B cell (primary cell): ENCODE measurements at places on chromosomes 11 and 22.

GRCh38 chr22:44181033-44181911 lies 547 bp downstream of the PARVG start:
- peaks cover 19% of the 10 kb centered on the region for H3K4me1 ChIP-seq
- H3K4me3 ChIP-seq = peak overlapping the region; percentile 90
- peak overlapping the region; percentile 93 for H3K27ac ChIP-seq
- H3K36me3 ChIP-seq = peaks cover 33% of the 10 kb centered on the region
- H3K27me3 ChIP-seq = no peaks in the 10 kb centered on the region

DNA sequence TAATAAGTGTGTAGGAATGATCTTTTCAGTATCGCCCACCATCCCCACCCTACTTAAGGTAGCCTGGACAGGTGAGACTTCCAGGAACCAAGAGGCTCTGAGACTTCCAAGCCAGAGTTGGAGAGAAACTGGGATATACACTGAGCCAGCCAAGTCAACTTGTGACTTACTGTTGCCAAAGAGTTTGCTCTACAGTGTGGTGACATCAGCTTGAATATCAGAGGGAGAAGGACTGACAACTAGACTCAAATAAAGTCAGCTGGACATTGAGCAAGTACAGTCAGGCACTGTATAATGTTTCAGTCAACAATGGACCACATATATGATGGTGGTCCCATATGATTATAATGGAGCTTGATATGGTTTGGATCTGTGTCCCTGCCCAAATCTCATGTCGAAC lies 1.2 kb upstream of the MMP10 start:
- no peaks in the 10 kb centered on the region for H3K36me3 ChIP-seq
- DNase-seq = no peak
- no peak overlapping the region for H3K27ac ChIP-seq
- no peaks in the 10 kb centered on the region for H3K27me3 ChIP-seq

DNA sequence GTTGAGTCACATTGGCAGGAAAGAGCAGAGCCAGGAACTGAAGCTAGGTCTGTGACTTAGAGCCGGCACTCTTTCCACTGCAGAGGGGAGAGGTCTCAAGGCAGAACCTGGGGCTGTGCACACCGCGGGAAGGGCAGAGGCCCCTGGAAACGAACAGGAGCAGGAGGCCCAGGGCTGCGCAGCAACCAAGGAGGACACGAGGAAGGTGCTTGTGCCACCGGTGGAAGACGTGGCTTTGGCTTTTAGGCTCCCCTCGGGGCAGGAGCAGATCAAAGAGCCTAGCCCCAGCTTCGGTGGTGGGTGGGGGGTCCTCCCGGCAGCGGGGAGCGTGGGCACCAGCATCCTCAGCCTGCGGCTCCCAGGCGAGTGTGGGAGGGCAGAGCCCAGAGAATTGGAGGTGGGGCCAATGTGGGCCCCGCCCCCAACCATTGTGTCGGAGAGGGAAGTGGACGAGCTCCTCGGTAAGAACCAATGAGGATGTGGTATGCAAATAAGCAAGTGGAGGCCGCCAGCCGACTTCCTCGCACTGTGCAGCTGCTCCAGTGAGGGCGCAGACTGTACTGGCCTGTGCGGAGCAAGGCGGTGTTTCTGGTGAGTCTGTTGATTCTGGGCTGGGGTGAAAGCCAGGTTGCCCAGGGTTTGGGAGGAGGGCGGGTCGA lies at the start of gene CCDC116:
Gene CCDC116, plus strand, starts transcription at position 524 of the 659 bp plus-strand sequence. CDS start 422 bp downstream, outside the sequence.
- peak; percentile 54 for DNase-seq
- H3K27me3 ChIP-seq = no peaks in the 10 kb centered on the region
- peaks cover 11% of the 10 kb centered on the region for H3K36me3 ChIP-seq
- no peak within 1 kb of the TSS for H3K27ac ChIP-seq

- no peak overlapping the region for H3K27ac ChIP-seq
- no peaks in the 10 kb centered on the region for H3K36me3 ChIP-seq
- no peak overlapping the region for H3K4me3 ChIP-seq
- no peak for DNase-seq
- H3K27me3 ChIP-seq = no peaks in the 10 kb centered on the region
Measured at GRCh38 chr11:121887569-121887968, 228.4 kb downstream of the BLID start.

GRCh38 chr22:37145180-37146050 lies 4.3 kb downstream of the IL2RB start:
- H3K4me1 ChIP-seq = peaks cover 20% of the 10 kb centered on the region
- H3K27me3 ChIP-seq = no peaks in the 10 kb centered on the region
- no peak overlapping the region for H3K27ac ChIP-seq

- no peak overlapping the region for H3K27ac ChIP-seq
- H3K4me1 ChIP-seq = peaks cover 9% of the 10 kb centered on the region
- DNase-seq = no peak
- no peaks in the 10 kb centered on the region for H3K27me3 ChIP-seq
Measured at GRCh38 chr11:95074792-95075563, 8.3 kb downstream of the SRSF8 start.

GRCh38 chr22:50640857-50641647 lies 13.1 kb upstream of the ARSA start:
- peaks cover 37% of the 10 kb centered on the region for H3K27me3 ChIP-seq
- no peak overlapping the region for H3K4me3 ChIP-seq
- no peak overlapping the region for H3K27ac ChIP-seq
- no peaks in the 10 kb centered on the region for H3K36me3 ChIP-seq
- no peaks in the 10 kb centered on the region for H3K4me1 ChIP-seq

DNA sequence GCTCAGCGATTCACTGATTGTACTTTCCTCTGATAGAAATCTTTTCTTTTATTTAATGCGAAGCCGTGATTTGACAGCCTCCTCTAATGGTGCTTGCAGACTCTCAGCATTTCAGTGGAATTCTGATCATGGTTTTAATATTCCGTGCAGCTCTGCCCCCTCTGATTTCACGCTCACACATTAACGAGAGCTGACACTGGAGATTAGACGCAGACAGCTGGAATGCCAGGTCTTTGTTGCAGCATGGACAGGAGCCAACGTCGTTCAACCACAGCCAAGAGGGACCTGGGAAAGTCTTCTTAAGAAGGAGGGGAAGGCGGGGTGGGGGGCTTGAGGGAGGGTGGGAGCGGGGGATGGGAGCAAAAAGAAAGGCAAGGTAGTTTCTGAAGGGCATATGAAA lies 186.4 kb downstream of the BLID start:
- no peak overlapping the region for H3K27ac ChIP-seq
- no peaks in the 10 kb centered on the region for H3K36me3 ChIP-seq
- no peaks in the 10 kb centered on the region for H3K27me3 ChIP-seq
- H3K4me3 ChIP-seq = no peak overlapping the region
- H3K4me1 ChIP-seq = peaks cover 14% of the 10 kb centered on the region

GRCh38 chr11:96043291-96043690 lies 119.4 kb upstream of the MTMR2 start:
- no peak overlapping the region for H3K27ac ChIP-seq
- H3K4me3 ChIP-seq = no peak overlapping the region

DNA sequence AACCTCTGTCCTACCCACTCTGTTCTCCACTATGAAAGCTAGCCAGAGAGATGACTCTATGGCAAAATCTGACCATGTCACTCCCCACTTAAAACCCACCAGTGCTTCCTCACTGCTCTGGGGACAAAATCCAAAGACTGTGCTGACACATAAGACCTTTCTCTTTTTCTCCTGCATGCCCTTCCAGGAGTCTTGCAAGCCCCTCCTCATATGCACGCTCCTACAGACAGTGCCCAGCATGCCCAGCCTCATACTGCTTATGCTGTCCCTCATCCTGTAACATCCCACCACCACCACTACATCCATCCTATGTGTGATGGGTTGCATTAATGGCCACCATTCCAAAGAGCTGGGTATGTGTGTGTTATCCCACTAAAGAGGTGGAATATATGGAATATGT lies 118.3 kb downstream of the BUD13 start:
- DNase-seq = no peak
- H3K27ac ChIP-seq = no peak overlapping the region
- H3K27me3 ChIP-seq = no peaks in the 10 kb centered on the region

GRCh38 chr11:250740-251299 lies 14.0 kb downstream of the PSMD13 start:
- H3K4me1 ChIP-seq = peaks cover 5% of the 10 kb centered on the region
- H3K4me3 ChIP-seq = no peak overlapping the region
- H3K36me3 ChIP-seq = peaks cover 2% of the 10 kb centered on the region
- no peak overlapping the region for H3K27ac ChIP-seq

DNA sequence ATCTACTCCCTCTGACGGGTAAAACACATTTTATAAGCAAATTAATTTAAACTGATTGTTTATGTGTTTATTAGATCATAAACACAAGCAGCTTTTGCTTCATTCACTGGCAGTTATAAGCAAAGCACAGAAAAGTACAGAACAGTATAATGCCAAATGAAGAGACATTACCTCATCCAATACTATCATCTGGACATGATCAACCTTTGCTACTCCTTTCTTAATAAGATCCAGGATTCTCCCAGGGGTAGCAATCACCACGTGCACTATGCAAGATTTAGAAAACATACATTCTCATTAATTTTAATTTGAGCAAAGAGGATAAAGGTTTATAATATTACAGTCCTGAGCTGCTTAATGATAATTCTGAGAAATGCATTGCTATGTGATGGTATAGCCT lies 27.9 kb downstream of the DDX6 start:
- no peaks in the 10 kb centered on the region for H3K4me1 ChIP-seq
- no peaks in the 10 kb centered on the region for H3K27me3 ChIP-seq
- no peak for DNase-seq
- H3K27ac ChIP-seq = no peak overlapping the region
- peaks cover 85% of the 10 kb centered on the region for H3K36me3 ChIP-seq

DNA sequence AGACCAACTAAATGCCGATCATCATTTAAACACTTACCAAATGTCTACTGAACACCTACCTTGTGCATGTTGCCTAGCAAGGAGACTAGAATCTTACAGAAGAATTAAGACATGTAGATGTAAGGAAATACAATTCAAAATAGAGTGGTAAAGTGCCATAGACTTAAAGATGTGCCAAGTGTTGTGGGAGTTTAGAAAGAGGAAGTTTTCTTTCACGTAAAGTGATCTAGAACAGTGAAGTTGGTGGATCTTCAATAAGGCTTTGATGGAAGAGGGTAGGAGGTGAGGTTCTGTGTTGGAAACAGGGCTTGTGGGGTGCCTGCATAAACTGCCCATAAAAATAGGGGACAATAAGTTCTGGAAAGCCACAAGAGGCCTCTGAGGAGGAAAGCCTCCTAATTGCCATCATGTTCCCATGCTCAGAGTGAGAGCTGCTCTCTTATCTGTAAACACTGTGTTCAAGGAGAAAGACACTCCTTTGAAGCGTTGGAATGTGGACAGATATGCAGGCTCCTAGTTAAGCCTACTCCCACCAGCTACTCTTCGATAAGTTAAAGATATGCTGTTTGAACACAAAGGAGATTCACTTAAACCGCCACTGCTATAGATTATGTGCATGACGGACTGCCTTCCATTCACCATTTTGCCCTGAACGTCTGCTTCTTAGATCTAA lies 66.7 kb downstream of the HSD17B12 start:
- peaks cover 10% of the 10 kb centered on the region for H3K36me3 ChIP-seq
- H3K27ac ChIP-seq = no peak overlapping the region
- H3K4me1 ChIP-seq = no peaks in the 10 kb centered on the region
- no peak for DNase-seq

DNA sequence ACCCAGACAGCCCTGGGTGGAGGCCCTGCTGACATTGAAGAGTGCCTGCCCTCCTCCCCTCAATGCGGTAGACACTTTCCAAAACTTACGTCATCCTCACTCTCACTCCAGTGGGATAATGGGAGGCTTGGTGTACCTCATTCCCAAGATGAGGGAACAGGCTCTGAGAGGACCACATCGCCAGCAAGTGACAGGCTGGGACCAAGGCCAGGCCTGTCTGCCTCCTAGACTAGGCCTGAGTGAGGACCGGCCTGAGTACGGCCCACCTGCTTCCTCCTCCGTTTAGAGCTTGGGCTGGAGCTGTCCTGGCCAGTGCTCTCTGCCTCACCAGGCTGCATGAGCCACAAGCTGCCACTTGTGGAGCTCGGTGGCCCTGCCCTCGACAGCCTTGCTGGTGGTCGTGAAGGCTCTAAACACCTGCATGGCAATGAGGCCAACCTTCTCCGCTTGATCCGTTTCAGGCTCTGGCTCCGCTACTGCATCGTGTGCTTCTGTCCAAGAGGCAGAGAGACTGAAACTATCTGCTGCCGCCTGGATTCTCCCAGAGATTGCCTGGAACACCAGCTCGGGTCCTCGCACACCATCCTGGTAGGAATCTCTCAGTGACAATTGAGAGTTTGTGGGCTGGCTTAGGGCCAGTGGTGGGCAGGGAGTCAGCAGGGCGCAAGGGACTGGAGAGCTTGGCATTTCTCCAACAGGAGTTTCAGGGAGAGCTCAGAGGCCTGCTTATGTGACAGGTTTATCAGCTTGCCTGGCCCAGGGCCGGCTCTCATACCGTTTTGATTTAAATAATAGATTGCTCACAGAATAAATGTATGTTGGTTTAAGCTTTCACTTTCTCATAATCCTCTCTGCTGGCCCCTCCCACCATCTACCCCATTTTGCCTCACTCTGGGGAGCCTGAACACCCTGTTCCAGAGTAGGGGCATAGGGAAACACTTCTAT lies 9.4 kb downstream of the LRRC75B start:
- no peak overlapping the region for H3K27ac ChIP-seq
- no peaks in the 10 kb centered on the region for H3K27me3 ChIP-seq
- H3K36me3 ChIP-seq = no peaks in the 10 kb centered on the region
- H3K4me1 ChIP-seq = no peaks in the 10 kb centered on the region
